ENCODE measurements at places on chromosomes 4 and X.

- DNase-seq = no peak
Measured at GRCh38 chr4:66943112-66943511, 602.2 kb downstream of the CENPC start.

DNA sequence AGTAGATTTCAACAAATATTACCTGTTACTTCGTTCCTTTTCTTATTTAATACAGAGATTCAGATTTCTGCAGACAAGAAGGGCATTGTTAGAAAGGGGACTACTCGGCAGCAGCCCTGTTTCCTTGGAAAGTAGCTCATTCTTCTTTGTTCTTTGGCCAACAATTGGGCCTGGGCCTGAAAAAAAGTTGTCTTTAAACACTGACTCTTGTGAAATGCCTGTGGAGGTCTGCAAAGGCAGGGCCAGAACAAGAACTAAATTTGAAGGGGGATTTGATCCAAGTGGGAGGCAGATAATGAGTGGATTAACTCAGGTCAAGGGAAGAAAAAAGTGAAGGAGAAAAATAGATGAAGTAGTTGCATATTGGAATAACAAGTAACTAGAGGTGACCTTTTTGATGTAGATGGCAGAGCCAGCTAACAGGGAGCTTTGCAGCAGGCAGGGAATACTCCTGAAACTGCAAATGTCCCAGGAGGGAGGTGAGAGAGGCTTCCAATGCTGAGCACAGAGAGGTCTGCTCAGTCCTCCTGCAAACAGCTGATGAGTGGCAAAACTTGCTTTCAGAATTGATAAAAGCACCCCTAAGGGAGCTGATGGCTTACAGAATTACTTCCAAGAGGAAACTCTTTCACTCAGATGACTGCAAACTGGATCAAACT, 393.2 kb upstream of the HS3ST1 start:
- peak; percentile 10 for DNase-seq

GRCh38 chr4:126599746-126600145, 1033.0 kb upstream of the INTU start:
- no peak for DNase-seq

DNA sequence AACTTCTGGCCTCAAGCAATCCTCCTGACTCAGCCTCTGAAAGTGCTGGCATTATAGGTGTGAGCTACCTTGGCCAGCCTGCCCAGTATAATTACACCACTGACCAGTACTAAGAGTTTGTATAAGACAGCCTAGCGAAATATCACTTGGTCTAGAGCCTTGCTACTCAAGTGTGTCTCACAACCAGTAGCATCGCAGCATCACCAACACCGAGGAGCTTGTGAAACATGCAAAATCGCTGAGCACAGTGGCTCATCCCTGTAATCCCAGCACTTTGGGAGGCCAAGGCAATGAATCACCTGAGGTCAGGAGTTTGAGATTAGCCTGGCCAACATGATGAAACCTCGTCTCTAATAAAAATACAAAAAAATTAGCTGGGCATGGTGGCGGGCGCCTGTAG, 102.0 kb upstream of the GATB start:
- no peak for DNase-seq

GRCh38 chrX:150007356-150007755, 69.1 kb upstream of the EOLA2 start:
- DNase-seq = no peak

GRCh38 chr4:95377366-95377900, 171.3 kb downstream of the UNC5C start:
- DNase-seq = no peak

DNA sequence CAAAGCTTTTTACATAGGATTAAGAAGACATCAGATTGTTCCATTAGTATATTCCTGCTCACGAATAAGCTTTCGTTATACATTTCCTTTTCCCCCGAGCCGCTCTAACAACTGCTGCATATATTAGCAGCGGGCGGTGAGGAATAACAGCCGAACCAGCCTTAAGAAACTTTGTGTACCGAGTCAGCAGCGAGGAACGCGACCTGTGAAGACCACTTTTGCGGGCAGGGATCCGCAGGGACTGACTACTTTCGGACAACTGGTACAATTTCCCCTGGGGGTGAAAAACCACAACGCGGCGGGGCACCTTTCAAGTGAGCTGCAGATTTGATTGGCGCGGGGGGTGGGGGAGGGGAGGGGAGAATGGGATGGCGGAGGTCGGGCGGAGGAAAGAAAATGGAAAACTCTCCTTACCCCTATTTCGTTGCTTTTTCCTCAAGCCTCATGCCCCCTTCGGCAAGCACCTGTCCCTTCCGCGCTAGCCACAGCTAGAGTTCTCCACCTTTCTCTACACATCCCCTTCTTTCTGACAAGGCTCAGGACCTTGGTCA, 5.9 kb upstream of the PITX2 start:
- DNase-seq = no peak

- DNase-seq = no peak
Measured at GRCh38 chr4:85676850-85677590, 202.1 kb downstream of the ARHGAP24 start.

DNA sequence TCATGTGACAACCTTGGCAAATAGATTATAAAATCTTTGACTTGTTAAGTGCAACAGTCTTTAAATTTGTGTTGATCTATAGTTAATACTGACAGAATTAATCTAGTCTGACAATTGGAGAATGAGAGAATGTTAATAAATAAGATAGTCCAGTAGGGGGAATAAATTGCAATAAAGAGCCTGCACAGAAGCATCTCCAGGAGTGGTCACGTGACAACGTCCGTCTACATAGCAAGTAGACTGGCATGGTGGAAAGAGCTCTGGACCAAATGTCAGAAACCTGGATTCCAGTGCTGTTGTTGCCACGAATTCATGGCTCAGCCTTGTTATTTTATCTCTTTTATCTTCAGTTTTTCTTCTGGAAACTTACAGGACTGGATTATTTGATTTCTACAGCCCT, 436.5 kb downstream of the RAB28 start:
- no peak for DNase-seq

GRCh38 chr4:81445196-81445595, 26.5 kb downstream of the RASGEF1B start:
- DNase-seq = no peak

- DNase-seq = no peak
Measured at GRCh38 chrX:129732857-129733256, 5.9 kb upstream of the XPNPEP2 start.

GRCh38 chrX:15679246-15679645, 14.6 kb upstream of the CLTRN start:
- no peak for DNase-seq
